ENCODE measurements at places on chromosomes 2 and 18.

- DNase-seq = no peak
Measured at GRCh38 chr18:36354989-36355388, 57.5 kb downstream of the FHOD3 start.

GRCh38 chr2:74618410-74619083, 29.6 kb downstream of the M1AP start:
- DNase-seq = no peak

- no peak for DNase-seq
Measured at GRCh38 chr2:170740660-170741059, 25.5 kb downstream of the SP5 start.

- no peak for DNase-seq
Measured at GRCh38 chr18:12750076-12750714, 47.4 kb downstream of the PSMG2 start.

- no peak for DNase-seq
Measured at GRCh38 chr2:118477111-118477862, 370.2 kb downstream of the EN1 start.

DNA sequence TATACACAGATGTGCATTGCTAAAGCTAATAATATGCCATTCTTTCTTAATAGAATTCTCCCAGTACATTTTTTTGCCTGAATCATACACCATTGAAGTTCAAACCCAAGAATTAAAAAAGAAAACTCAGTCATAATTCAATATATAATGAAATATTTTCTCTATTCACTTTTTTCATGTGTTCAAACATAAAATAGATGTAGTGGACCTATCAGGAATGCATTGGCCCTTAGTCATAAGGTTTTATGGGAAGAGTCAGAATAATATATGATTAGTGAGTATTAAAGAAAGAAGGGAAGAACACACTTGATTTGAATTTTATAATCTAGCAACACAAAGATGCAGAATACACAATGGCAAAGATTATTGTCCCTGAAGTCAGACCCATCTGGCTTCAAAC, 297.0 kb upstream of the COL3A1 start:
- no peak for DNase-seq

- no peak for DNase-seq
Measured at GRCh38 chr2:206011795-206012194, 74.2 kb downstream of the INO80D start.

DNA sequence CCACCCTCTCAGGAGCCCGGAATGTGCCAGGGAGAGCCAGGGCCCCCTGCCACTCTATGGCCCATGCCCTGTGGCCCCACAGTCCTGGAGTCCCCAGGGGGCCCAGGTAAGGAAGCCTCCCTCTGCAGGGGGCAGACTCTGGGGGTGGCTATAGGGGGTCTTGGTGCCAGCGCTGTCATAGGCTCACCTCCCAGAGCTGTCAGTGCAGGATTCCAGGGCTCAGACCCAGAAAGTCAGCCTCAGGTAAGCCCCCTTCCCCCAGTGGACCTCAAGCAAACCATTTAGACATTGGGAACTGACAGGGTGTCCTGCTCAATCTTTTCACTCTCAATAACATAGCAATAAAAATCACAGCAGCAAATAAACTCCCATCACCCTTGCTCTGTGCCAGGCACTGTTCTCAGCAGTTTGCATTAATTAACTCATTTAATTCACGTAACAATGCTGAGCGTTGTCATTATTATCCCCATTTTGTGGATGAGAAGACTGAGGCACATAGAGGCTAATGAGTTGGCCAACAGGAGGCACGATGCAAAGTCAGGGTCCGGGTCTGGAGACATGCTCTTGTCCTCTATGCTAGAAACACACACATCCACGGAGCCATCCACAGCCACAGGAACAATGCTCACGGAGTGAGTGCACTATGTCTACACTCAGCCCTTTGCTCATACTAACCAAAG, 79.6 kb downstream of the TNS1 start:
- no peak for DNase-seq

DNA sequence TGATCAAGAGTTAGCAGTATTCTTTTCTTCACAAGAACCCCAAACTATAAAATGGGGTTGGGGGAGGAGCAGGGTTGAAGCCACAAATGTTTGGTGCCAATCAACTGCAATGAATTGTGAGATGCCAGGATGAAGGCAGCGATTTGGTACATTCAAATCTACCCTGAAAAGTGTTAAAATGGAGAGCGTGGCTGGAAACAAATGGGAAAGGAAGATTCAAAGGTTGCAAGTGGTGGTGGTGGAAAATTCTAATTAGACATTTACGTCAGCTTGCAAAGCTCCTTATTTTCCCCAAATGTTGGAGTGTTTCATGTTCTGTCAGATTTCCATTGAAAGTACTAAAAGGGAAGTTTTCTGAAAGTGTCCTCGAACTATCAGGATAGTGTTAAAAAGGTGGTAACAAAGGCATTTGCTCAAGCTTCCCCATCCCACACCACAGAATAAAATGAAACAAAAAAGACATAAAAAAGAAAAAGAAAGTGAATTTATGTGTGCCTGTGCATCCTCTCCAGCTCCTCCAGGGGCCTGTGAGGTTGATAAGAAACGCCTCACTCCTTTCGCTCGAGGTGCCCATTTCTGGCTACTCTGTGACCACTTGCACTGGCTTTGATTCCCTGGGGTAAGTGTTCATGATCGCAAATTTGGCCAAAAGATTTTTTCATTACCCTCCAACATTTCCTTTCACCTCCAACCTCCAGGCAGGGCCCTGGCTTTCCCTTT, 424.1 kb upstream of the POU3F3 start:
- DNase-seq = no peak

DNA sequence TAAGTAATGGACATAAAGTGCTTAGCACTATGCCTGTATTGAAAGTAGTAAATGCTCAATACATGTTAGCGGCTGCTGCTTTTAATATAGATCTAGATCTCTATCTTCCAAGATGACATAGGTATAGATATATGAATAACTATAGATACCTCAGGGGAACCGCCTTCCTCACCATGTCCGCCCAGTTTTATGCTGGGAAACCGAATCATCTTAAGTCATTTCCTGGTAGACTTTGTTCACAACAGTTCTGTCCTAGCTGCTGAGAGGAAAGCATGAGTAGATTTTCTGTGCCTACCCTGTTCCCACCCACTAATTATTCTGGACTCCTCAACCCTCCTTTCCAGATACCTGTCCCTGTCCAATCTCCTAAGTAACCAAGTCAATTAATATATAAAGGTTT, 21.6 kb upstream of the ITM2C start:
- no peak for DNase-seq

DNA sequence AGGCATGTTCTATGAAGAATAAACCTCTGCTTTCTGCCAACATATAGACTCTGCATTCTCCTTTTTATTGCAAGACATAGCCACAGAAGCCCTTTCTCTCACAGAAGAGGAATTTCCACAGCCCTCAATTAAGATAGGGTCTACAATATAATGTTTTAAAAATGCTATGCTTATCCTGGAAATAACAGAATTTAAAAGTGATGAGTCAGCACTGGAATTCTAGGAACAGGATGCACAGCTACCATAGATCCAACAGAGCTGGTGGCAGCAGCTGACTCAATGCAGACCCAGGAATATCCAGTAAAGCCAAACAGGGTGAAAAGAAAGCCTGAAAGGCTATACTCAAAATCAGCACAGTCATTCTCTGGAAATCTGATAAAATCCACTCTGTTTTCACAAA, 866.9 kb downstream of the TRIB2 start:
- no peak for DNase-seq

DNA sequence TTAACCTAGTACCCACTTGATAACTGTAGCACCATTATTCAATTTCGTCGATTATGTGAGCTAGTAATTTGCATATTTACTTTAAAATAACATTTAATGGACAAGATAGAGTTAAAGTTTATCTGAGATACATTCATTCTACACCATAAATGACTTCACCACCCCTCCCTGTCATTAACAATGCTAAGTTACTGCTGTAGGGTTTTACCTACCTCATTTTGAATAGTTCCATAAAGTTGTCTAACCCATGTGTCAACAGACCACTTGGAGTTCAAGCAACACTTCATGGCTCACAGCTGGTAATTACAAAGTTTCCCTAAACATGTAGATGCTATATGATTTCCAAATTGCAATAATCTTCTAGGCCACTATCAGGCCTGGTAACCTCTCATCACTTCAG, 127.4 kb upstream of the CYP26B1 start:
- DNase-seq = no peak

GRCh38 chr18:52287151-52287550, 52.8 kb upstream of the DCC start:
- DNase-seq = no peak

GRCh38 chr2:229591611-229592010, 122.7 kb downstream of the DNER start:
- DNase-seq = no peak

- DNase-seq = no peak
Measured at GRCh38 chr18:54749291-54749690, 79.0 kb upstream of the RAB27B start.

DNA sequence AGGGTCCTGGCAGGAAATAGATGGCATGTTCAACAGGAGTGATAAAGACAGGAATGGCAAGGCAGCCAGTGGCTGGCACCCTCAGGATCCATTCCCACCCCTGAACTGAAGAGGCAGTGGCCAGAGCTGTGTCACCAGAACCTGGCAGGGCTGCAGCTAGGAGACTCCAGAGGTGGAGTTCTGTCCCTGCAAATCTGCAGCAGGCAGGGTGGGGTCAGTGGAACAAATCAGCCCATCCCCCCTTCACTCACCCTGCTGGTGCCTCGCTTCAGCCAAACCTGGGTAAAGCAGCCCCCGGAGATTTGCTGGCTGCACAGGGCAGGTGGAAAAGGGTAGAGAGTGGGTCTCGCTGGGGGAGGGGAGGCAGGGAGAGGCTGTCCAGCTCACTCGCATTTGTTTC, 12.7 kb downstream of the INPP5D start:
- no peak for DNase-seq

DNA sequence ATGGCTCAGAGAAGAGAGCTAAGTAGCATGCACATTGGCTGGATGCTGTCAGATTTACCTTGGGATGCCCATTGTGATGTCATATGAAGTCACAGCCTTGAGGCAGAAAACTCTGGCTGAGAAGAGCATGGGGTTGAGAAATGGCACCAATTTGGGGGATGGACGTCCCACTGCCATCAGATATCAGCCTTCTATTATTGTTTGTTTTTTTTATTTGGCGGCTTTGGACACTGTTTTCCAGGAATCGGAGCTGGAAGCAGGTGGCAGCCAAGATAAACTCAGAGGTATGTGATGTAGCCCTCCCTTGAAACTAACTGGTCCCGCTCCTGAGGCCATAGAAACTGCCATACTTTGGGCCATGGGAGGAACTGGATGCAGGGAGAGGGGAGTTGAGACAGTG, 40.6 kb downstream of the GCKR start:
- no peak for DNase-seq

DNA sequence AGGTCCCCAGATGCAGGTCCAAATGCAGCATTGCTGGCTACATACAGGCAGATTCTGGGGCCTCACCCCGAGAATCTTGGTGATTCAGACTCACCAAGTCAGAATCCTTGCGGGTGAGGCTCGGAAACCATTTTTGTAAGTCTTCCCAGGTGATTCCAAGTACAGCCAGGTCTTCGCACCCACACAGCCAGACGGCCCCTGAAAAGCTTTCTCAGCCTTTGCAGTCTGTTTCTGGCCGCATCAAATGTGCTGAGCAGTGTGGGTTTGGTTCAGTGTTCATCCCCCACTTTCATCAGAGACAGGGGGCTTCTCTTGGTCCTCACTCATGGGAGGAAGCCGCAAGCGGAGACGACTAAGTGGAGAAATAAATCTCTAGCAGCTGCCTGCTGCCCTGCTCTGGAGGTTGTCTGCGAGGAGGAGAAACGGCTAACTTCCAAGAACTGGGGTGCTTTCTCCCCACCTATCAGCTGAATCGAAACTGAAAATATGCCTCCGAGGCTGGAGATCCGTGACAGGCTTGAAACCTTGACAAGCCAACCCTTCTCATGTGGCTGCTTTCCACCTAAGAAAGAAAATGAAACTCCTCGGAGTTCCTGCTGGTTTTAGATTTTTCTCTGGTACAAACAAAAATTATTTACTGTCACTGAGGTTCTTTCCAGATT, 8.9 kb upstream of the TMEM185B start:
- DNase-seq = no peak

DNA sequence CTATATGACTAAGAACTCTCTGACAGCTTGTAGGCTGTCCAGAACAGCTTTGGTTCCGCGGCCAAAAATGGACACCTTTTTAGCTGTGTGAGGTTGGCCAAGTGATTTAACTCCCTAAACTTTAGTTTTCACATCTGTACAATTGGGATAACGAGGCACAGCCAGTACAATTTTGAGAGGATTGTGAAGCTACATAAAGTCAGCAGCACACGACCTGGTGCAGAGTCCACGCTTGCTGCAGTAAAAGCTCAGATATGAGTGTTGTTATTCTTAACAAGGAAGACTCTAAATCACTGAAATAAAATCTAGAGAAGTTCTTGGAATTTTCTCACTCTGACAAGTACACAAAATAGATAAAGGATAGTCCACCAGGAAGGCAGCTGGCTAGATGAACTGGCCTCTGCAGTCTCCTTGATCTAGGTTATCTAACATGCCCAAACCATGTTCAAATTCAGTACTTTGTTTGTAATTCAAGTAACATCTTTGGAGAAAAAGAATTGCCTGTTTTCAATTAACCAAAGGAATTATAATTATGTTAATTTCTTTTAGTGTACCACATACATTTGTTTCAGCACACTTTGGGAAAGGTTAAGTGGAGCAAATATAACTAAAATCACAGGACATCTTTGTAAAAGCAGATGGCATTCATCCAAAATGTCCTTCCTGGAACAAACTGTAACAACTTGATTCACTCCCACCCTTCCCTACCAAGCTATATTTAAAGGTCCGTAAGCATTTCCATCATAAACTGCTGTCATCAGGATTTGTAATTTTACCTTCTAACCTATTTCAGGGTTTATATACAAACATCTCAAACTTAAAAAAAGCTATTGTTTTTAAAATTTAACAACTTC, 201.7 kb upstream of the STK17B start:
- no peak for DNase-seq

GRCh38 chr2:119431155-119431975, at the start of gene TMEM37:
Gene TMEM37, plus strand, starts transcription at chr2:119431854. Its CDS starts 50 bp downstream, at chr2:119431904.
- no peak for DNase-seq

DNA sequence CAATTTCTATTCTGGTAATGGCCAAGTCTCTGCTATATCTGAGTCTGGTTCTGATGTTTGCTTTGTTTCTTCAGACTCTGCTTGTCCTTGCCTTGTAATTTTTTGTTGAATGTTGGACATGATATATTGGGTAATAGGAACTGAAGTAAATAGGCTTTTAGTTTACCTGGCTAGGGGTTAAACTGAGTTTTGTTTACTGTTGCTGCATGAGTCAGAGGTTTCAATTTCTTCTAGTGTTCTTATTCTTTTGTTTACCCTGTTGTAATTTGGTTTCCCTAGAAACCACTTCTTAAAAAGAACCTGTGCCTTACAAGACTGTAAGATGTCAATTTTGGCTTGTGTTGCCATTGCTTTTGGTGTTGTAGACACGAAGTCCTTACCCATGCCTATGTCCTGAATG, 285.0 kb upstream of the KCNH7 start:
- DNase-seq = no peak

DNA sequence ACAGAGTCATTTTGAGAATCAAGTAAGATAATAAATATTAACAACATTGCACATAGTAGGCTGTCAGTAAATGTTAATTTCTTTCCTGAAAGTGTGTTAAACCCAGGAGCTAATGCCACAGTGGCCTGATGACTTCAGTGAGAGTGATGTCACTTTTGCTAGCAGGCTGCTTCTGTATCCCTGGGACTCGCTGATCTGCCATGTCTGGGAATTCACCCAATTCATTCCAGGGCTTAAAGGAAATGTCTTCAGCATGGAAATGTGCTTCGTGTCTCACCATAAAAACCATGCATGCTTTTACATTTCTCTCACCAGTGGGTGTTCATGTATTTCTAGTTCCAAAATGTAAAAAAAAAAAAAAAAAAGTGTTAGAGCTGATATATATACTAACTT, 56.8 kb upstream of the MAPRE3 start:
- DNase-seq = no peak
